ENCODE measurements at places on chromosomes 5 and 9.

GRCh38 chr5:98314292-98314691 lies 459.2 kb upstream of the RGMB start:
- DNase-seq: no peak

DNA sequence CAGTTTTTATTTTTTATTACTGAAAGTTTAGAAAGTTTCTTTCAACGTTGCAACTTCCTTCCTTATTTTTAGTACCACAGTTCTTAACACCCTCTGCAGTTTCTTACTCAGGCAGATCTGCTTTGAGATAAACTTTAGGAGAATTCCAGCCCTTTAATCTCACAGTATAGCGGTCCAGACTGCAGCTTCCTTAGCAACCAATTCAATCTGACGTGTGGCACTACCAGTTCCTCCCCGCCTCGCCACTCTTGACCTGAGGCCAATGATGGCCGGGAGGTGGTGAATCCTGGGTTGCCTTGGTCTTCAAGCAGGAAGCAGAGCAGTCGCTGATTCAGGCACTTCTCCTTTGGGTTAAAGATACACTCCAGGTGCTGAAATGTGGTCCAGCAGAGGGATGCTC lies 334.3 kb upstream of the TRPC7 start:
- no peak for DNase-seq

DNA sequence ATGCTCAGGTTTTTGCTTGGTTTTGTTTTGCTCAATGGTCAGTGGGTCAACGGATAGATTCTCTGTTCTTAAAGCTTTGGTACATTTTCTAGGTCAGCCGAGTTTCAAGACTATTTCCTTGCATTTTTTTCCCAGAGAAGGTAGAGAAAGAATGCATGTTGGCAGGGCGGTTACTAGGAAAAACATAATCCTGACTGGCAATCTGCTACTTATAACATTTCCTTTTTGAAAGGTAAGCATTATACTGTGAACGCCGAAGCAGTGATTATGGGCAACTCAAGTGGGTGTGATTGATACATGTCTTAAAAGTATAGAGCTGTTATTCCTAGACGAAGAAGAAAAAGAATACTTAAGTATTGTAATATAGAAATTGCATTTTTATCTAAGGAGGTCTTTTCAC lies 273.2 kb downstream of the MAST4 start:
- no peak for DNase-seq

DNA sequence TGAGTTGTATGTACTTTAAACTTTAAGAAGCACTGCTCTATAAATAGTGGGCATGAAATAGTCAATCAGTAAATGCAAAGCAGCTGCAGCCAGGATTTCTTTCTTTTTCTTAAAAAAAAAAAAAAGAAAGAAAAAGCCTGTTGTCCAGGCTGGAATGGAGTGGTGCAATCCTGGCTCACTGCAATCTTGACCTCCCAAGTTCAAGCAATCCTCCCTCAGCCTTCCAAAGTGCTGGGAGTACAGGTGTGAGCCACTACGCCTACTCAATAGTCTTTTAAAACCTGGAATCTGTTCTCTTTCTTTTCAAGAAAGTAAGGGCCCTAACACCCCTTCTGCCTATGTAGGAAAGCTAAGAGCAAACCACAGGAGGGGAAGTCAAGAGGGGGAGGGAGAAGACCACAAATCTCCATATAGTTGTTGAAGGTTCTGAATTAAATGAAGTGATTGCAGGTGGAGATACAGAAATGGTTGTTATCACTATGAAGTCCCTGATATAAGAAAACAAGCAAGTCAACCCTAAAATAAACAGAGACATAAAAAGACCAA lies 20.6 kb upstream of the TPD52L3 start:
- no peak for DNase-seq

DNA sequence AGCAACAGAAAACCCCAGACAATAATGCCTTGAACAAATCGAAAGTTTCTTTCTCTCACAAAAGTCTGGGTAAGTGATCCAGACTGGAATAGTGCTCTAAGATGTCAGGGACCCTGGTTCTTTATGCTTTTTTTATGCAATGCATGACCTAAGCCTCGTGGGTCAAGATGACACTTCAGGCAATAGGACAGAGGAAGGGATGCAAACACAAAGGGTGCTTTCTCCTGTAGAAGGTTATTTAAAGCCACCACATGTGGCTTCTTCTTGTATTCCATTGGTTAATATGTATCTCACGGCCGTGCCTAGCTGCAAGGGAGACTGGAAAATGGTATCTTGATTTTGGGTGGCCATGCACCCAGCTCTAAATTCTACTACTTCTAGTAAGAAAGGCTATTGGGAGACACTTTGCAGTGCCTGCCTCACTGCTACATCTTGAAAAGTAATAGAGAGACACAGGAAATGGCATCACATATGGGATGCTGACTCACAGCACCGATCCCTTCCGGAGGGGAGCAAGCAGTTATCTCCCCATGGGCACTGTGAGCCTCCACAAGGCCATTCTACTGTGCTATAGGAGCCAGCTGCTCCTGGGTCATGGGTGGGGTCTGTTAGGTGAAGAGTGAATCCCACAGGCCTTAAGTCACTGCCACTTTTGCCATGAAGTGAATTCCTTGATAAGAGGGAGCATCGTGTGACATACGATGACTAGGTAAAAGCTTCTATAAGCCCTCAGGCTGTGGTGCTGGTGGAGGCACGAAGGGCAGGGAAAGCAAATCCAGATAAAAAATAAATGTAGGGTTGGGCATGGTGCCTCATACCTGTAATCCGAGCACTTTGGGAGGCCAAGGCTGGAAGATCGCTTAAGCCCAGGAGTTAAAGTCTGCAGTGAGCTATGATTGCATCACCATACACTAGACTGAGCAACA lies 32.5 kb upstream of the RAB14 start:
- no peak for DNase-seq

DNA sequence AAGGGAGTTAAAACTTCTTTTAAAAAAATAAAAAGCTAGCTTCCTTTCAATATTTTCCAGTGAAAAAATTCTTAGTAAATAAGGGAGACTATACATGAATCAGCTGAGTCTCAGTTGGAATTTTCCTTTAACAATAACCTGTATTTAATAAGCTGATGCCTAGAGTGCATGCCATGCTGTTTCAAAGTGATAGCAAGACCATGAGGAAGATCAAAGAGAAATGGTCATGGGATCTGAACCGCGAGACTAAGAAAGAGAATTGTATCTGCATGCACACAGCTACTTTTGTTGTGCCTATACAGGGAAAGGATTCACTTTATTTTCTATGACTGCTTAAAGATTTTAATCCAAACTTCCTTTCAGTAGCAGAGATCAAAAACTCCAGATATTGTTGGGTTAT lies 2217.0 kb downstream of the MAT2B start:
- no peak for DNase-seq

DNA sequence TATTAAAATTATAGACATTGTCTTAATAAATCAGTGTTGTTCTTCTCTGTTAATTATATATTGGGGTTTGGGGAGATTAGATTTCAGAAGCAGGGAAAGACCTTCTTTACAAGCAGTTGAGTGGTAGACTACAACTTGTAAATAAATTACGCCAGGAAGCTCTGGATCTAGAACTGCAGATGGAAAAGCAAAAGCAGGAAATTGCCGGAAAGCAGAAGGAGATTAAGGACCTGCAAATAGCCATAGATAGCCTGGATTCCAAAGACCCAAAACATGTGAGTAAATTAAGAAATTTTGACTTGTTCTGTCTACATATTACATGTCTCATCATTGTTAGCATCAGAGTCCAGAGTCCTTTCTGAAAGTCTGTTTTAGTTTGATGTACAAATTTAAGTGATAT lies 43.5 kb downstream of the CNTRL start:
- DNase-seq: no peak

GRCh38 chr5:67061511-67061910 lies 135.1 kb downstream of the CD180 start:
- no peak for DNase-seq
